ENCODE measurements at places on chromosomes 6 and 20.

DNA sequence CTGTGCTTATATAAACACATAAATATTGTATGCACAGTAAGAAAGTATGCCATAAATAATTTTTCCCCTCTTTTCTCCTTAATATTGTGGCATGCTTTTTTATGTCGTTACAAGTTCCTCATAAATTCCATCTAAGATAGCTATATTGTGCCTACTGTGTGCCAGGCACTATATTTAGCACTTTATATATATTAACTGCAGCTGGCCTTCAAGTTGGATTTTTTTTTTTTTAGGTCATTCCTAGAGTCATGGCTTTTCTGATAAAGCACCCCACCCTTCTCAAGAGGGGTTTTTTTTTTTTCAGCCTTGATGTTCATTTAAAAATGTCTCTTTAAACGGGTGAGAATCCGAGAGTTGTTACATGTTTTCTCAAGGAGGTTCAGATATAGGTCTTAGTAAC, 42.8 kb upstream of the RNF8 start:
- no peak for DNase-seq

- no peak for DNase-seq
These were observed 74.3 kb upstream of the CCN6 start for GRCh38 chr6:111979633-111980032.

DNA sequence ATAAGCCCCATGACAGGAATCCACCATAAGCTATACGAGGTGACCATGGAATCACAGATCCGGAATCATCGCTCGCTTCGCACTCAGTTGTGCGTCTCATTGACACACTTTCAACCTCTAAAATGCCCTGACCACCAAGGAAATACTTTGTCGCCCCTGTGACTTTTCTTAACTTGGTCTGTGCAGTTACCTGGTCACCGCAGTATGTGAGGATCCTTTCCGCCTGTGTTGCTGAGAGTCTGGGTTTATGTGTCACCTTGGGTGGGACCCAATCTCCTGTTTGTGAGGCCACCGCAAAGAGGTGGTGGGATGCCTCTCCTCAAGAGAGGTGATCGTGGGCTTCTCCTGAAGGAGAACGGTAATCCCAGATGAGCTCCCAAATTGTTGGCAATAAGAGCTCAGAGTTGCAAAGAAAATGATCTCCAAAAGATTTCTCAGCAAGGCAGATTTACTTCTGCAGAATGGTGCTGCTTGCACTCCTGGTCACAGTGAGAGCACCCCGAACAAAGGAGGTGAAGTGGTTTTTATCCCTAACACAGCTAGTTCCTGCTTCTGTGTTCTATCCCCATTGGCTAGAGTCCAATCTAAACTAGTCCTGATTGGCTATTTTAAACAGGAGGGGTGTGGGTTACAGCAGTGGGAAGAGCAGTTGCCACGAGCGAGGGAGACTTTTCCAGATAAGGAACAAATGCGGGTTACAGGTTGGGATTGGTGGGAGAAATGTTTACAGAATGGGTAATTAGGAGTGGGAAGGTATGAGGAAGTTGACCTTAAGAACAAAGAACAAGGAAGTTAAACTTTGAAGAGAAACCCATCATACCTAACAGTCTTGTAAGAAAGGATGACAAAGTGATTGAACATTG, 9.1 kb upstream of the ZNFX1 start:
- DNase-seq = no peak

GRCh38 chr6:16374461-16375200, 136.2 kb downstream of the GMPR start:
- no peak for DNase-seq

- DNase-seq = no peak
These were observed 499.0 kb upstream of the RNF217 start for GRCh38 chr6:124463271-124463670.

DNA sequence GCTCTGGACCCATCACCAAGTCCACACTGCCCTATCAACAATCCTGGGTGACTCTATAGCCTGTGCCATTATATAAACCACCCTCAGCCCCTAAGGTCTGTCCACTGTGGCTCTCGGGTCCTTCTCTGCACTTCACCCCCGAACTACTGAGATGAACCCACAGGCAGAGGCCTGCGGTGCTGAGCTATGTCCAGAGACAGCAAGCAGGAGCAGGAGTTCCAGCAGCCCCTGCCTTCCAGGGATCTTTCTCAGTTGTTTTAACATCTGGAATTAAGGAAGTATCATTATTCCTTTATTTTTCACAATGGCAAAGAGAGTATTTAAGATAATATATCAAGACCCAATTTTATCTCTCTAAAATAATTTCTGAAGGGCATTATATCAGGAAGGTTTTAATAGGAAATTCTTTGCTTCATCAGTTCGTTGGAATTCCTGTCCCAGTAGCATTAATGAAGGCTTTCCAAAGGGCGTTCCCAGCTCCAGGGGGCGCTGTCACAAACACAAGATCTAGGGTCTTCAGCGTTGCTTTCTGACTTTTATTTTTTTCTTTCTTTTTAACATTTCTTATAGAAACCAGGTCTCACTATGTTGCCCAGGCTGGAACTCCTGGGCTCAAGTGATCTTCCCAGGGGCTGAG, 27.3 kb downstream of the RRBP1 start:
- DNase-seq = no peak

DNA sequence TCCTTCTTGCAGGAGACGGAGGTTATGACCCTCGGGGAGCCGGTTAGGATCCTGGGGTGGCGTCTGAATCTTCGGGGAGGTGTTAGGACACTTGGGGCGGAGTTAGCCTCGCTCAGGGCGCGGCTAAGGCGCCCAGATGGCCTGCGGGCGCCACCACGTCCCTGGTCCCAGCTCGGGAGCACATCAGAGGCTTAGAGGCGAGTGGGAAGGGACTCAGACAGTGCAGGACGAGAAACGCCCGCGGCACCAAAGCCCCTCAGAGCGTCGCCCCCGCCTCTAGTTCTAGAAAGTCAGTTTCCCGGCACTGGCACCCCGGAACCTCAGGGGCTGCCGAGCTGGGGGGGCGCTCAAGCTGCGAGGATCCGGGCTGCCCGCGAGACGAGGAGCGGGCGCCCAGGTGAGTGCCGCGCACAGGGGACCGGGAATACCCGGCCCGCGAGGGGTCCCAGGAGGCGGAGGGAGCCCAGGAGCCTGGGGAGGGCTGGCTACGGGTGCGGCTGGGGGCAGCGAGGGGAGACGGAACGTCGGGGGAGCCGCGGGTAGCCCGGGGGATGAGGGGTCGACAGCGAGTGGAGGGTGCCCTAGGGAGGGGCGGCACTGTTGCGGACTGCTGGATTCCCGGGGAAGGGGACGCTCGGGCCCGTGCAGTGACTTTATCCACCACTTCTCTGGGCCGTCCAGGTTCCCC, at the start of gene HCK:
Gene HCK, plus strand, starts transcription at position 153 of the 688 bp plus-strand sequence.
- DNase-seq = no peak

DNA sequence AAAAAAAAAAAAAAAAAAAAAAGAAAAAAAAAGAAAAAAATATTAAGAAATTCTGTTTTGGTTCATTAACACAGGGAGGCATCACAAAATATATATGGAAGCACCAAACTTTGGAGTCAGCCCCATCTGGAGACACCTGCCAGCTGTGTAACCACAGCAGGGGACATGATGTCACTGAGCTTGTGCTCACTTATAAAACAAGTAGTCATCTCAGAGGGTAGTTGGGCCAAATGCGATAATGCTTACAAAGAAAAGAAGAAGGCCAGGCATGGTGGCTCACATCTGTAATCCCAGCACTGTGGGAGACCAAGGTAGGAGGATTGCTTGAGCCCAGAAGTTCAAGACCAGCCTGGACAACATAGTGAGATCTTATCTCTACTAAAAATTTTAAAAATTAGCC, 1.1 kb upstream of the BNIP5 start:
- no peak for DNase-seq

- no peak for DNase-seq
These were observed 105.5 kb downstream of the NRSN1 start for GRCh38 chr6:24231438-24231977.

DNA sequence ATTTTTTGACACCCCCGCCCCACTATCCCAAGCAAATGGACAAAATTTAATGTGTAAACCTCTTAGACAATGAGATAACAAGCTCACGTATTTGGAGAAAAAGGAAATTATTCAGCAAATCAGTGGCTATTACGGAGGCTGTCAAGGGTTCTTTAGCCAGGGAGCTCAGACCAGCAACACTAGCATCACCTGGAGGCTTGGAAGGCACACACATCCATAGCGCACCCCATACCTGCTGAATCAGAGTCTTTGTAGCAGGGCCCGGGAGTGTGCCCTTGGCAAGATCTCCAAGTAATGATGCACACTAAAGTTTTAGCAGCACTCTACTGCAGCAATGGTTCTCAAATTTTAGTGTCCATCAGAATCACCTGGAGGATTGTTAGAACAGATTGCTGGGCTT, 223.2 kb upstream of the BTBD3 start:
- no peak for DNase-seq

DNA sequence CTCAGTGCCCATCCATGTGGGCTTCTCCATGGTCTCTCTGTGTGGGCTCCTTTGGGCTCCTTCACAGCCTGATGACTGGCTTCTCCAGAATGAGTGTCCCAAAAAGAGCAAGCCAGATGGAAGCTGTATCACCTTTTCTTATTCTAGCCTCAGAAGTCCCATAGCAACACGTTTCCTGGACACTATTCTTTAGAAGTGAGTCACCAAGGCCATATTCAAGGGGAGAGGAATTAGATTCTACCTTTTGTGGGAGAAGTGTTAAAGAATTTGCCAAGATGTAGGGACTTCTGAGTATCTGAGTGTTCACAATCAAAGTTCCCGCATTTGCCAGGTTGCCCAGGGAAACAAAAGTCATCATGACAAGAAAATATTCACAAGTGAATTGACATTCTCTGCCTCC, 20.7 kb upstream of the TBC1D22B start:
- no peak for DNase-seq

GRCh38 chr20:31485450-31486339, 10.6 kb downstream of the REM1 start:
- DNase-seq = no peak

DNA sequence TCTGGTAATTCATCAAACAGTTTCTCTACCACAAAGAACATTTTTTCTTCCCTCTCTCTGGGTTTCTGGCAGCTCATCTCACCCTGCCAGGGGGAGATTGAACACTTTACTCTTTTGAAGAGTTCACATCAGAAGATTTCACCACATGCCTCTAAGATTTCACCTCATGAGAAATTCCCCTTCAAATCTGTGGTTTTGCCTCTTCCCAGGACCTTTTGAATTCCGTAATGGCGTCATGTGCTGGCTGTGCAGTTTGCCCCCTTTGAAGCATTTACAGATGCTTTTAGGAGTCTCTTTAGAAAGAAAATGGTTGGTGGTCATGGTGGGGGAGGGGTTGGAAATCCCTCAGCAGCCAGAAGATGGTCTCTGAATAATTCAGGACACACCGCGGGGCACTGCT, 486.1 kb downstream of the QKI start:
- no peak for DNase-seq

- no peak for DNase-seq
These were observed 84.1 kb downstream of the SMOC2 start for GRCh38 chr6:168525114-168525513.

DNA sequence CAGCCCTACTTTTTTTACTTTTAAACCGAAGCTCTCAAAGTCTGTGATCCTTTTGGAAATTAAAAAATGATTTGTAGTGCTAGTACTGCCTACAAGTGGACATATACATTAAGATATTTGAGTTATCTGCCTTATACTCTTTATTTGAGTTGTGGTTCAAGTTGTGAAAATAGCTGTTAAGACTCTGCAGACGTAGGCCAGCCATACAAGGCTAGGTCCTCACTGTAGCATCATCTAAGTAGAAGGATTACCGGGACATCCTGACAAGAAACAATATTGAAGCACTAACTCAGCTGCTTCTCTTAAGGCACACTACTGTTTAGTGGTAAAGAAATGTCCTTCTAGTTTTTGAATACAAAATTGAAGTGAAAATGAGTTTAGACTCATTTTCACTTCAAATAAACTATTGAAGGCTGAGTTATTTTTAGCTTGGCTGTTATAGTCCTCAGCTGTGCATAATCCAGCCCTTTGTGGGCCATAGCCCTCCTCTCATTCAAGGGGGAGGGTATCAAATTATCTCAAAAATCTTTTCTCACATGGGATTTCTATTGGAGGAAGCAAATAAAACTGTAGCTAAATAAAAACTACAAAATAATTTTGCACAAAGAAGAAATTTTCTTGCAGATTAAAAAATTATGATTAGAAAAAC, 68.1 kb downstream of the JAG1 start:
- no peak for DNase-seq

DNA sequence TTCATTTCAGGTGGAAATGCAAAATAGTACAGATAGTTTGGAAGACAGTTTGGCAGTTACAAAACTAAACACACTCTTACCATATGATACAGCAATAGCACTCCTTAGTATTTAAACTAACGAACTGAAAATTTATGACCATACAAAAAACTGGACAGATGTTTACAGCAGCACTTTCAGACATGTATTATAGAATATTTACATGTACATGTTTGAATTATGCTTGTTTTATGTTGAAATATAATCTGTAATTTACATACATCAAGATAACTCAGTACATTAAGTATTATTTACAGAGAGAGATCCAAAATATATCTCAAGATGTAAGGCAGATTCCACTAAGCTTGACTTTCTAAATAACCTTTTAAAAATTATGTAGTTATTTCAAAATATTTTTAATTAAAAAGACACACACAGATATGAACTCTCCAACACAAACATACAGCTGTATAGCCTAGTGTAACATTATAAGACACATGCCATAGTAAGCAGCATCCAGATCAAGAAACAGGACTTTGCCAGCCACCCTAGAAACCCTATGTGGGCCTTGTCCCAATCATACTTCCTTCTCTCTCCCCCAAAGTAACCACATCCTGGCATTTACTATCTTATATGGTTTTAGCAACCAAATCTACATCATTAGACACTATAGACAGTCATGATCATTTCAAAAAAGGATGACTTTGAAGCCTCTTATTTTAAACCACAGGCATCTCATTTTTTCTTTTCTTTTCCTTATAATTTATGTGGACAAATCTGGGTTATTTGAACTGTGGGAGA, 82.2 kb downstream of the MAN1A1 start:
- DNase-seq = no peak

GRCh38 chr20:18985551-18985950, 172.0 kb downstream of the SCP2D1 start:
- no peak for DNase-seq

GRCh38 chr20:22823119-22823518, 212.0 kb upstream of the SSTR4 start:
- no peak for DNase-seq

DNA sequence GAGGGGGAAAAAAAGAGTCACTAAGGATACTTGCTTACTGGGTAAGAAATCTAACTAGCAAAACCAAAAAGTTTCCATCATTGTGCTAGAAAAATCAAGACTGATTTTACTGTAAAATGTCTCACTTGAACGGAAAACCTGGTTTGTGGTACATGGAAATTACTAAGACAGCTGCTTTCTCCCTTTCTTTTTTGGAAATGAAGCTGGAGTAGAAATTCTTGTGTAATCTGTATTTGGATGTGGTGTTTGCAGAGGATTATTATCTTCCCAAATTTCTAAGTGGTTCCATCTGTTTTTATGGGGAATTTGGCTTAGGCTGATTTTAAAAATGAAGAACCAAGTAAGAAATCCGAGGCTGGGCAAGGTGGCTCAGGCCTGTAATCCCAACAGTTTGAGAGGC, 20.4 kb downstream of the EPB41L2 start:
- DNase-seq = no peak

- DNase-seq = no peak
These were observed 2.3 kb upstream of the ADGRB3 start for GRCh38 chr6:68632734-68633133.
